Adrenal gland (tissue), 19 donors: ENCODE measurements at places on chromosomes 12 and 14. TPM values are rescaled to one million over a fixed set of nuclear protein-coding genes. Genes with fewer than 3 reads are reported as not detected.

CAPZA3 gene
- total RNA-seq: not detected

C12orf60 gene
- 5.1 TPM for total RNA-seq

AQP6 gene
- total RNA-seq: not detected

DNA sequence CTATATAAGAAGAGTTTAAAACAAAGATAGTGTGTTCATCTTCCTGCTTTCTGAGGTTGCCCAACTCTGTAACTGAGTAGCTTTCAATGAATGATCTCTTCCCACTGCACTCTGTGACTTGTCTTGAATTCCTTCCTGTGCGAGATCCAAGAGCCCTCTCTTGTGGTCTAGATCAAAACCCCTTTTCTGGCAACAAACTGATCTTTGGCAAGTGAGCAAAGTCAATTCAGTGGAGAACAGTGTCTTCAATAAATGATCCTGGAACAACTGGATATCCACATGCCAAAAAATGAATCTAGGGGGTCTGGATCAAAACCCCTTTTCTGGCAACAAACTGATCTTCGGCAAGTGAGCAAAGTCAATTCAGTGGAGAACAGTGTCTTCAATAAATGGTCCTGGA is 8.5 kb downstream of the CFAP54 start:
- DNase-seq: no peak

- DNase-seq: no peak
These were observed 82.2 kb downstream of the EML1 start for GRCh38 chr14:99875421-99875820.

GRCh38 chr12:109385339-109386058 is 37.8 kb downstream of the MYO1H start:
- DNase-seq: no peak

DNA sequence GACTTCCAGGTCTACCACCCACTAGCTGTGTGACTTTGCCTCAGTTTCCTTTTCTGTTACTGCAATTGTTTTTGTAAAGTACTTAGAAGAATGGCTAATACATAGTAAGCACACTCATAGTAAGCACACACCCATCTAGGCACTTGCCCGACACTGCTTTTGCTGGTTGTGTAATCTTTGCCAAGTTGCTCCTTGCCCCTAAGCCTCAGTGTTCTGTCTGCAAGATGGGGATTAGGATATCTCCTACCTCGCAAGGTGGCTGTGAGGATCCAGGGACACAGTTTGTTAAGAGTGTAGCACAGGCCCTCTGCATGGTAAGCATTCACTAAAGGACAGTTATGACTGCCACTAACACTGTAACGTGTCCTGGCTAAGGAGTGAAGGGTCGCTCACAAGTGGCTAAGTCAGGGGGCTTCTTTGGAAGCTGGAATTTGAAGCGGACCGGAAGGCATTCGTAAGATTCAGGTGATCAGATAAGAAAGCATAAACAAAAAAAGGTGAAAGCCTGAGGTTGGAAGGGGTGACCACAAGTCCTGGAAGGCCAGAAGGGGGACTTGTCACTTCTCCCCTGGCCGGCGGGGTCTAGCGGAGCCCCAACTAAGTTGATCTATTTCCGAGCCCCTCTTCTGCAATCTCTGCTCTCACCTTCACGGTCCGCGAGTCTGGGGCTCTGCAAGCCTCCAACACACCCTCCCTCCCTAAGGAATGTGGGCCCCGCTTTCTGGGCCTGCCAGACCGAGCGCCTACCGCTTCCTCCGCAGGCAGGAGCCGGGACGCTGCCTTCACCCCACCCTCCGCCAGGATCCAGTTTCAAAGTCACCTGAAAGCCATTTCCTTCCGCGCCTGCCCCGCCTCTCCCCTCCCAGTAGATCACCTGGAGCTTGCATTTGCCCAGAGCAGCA is 1.5 kb upstream of the PLEKHG3 start:
- no peak for DNase-seq
